ENCODE measurements at places on chromosomes 6 and 20. TPM values are rescaled to one million over a fixed set of nuclear protein-coding genes. Genes with fewer than 3 reads are reported as not detected.

ZSCAN31 gene
- 8.0 TPM for total RNA-seq

NRSN1 gene
- total RNA-seq = not detected

DNA sequence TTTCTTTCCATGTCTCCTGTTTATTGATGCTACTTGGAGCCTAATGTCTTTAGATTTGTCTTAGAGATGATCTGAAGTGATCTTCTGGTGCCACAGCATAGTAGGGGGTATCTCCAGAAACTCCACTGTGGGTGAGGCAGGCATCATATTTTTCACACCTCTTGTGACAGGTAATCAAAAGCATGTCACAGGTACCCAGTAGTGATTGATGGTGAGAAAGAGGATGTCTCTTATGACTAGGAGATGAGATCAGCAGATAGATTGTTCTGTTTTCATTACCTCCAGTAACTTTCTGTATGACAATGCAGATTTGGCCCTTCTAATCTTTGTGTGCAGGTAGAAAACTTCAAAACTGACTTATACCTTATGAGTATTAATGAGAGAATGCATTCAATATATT lies 13.5 kb downstream of the NCOA7 start:
- no peak overlapping the region for H3K27ac ChIP-seq
- H3K27me3 ChIP-seq = no peaks in the 10 kb centered on the region
- no peak overlapping the region for H3K4me3 ChIP-seq

- H3K4me1 ChIP-seq = no peaks in the 10 kb centered on the region
- H3K36me3 ChIP-seq = no peaks in the 10 kb centered on the region
- H3K4me3 ChIP-seq = no peak overlapping the region
- DNase-seq = no peak
Measured at GRCh38 chr6:148791372-148791771, 44.5 kb downstream of the UST start.

GJA1 gene
- 248 TPM for total RNA-seq

DNA sequence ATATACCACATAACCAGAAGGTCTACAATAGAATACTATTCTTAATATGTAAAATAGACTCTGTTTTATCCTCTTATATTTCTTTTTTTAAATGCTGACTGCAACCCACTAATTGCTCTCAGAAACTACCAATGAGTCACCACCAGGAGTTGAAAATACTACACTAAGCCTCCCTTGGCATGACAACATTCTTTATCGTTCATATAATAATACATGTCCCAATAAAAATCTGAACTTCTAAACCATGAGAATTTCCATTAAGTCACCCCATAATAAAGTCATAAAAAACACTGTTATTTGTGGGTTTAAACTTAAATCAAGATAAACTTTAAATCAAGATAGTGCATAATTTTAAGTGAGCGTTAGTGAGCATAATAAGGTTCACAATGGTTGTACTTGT lies 4.2 kb downstream of the HACE1 start:
- H3K4me3 ChIP-seq = no peak overlapping the region
- H3K27ac ChIP-seq = no peak overlapping the region
- H3K27me3 ChIP-seq = no peaks in the 10 kb centered on the region
- no peak for DNase-seq
- peaks cover 15% of the 10 kb centered on the region for H3K4me1 ChIP-seq

TBX18 gene
- total RNA-seq = 3.5 TPM

DNA sequence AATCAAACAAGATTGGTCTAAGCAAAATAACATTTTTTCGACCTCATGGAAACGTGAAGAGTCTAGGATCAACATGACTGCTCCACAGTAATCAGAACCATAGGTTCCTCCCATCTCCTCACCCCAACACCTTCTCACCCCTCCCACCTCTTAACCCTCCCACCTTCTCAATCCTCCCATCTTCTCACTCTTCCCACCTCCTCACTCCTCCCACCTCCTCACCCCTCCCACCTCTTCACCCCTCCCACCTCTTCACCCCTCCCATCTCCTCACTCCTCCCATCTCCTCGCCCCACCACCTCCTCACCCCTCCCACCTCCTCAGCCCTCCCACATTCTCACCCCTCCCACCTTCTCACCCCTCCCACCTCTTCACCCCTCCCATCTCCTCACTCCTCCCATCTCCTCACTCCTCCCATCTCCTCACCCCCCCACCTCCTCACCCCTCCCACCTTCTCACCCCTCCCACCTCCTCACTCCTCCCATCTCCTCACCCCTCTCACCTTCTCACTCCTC lies 567.4 kb downstream of the C6orf118 start:
- H3K4me3 ChIP-seq = no peak overlapping the region
- H3K27me3 ChIP-seq = peaks cover 15% of the 10 kb centered on the region
- DNase-seq = no peak
- H3K4me1 ChIP-seq = no peaks in the 10 kb centered on the region
- H3K27ac ChIP-seq = no peak overlapping the region

DNA sequence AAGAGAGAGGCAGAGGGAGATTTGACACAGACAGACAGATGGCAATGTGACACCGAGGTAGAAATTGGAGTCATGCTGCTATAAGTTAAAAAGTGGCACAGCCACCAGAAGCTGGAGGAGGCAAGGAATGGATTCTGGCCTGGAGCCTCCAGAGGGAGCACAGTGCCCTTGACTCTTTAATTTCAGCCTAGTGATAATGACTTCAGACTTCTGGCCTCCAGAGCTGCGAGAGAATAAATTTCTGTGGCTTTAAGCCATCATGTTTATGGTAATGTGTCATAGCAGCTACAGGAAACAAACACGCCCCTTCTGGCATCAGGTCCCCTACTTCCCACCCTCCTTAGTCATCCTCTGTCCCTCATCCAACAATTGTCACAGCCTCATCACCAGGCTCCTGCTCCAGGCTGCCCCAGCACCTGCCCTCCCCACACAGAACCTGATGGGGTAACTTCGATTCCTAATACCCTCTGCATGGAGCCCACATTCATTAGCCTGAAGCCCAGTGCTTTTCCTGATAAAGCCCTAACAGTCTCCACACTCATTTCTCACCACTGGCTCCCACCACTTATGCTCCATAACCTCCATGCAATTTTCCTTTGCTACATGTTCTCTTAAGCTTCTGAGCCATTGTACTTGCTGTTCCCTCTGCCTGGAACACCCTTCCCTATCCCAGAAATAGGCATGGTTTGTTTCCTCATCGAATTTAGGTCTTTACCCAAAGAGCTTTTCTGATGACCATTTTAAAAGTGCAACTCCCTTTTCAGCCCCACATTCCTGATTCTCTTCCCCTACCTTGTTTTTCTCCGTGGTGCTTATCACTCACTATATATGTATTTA lies 69.7 kb upstream of the TOX2 start:
- H3K36me3 ChIP-seq = no peaks in the 10 kb centered on the region
- DNase-seq = peak; percentile 25
- H3K4me1 ChIP-seq = peaks cover 12% of the 10 kb centered on the region
- no peak overlapping the region for H3K4me3 ChIP-seq
- H3K27ac ChIP-seq = peak overlapping the region; percentile 33

- no peaks in the 10 kb centered on the region for H3K4me1 ChIP-seq
- H3K27ac ChIP-seq = no peak overlapping the region
- H3K4me3 ChIP-seq = no peak overlapping the region
- H3K27me3 ChIP-seq = no peaks in the 10 kb centered on the region
Measured at GRCh38 chr6:130187335-130188206, 35.2 kb downstream of the SAMD3 start.

- no peak overlapping the region for H3K27ac ChIP-seq
- no peak overlapping the region for H3K4me3 ChIP-seq
- H3K36me3 ChIP-seq = peaks cover 11% of the 10 kb centered on the region
- peaks cover 20% of the 10 kb centered on the region for H3K4me1 ChIP-seq
- H3K27me3 ChIP-seq = no peaks in the 10 kb centered on the region
- no peak for DNase-seq
Measured at GRCh38 chr6:13261464-13261994, 66.8 kb downstream of the TBC1D7 start.

GTSF1L gene
- total RNA-seq = not detected

DNA sequence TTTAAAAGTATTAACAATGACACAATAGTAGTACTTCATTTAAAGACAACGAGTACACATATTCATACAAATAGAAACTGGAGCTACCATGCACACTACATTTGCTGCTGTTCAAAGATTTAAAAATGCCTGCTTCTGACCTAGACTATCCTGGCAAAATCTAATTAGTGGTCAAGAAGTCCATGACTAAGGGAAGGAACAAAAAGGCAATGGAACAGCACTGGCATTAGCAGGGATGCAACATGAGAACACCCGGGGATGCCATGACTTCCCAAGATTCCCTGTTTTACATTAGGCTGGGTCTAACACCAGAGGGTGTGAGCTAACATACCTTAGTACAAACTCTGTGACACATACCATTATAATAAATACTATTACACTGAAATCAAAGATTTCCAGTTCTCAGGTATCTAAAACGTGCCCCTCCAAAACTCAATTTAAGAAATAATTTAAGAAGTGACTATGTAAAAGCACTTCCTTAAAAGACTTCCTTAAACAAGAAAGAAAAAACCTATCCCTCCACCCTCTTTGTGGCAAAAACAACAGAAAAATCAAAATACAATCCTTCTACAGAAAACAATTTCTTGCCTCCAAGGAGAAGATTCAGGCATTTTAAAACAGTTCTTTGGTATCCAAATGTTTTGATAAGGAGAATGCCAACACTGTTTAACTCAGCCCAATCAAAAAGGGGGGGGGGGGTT lies 25.5 kb downstream of the CHD6 start:
- no peaks in the 10 kb centered on the region for H3K27me3 ChIP-seq
- DNase-seq = no peak
- H3K4me1 ChIP-seq = peaks cover 18% of the 10 kb centered on the region

DNA sequence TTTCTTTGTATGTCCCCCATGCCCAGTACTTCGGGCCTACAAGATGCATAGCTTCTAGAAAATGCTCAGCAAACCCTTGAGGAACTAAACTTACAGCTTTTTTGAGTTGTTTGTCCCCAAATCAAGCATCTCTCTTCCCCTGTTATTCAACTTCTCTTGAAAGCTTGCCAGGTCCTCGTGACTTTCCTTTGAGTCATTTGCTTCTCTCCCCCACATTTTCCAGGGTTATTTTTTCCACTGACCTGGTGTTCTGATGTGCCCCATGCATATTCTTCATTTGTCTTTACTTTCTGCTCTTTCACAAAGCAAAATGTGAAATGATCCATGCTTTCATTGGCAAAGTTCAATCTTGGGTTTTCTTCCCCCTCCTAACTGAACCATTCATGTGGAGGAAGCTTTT lies 204.8 kb downstream of the TFAP2A start:
- no peak for DNase-seq
- H3K27ac ChIP-seq = no peak overlapping the region
- H3K27me3 ChIP-seq = no peaks in the 10 kb centered on the region
- H3K36me3 ChIP-seq = no peaks in the 10 kb centered on the region
- H3K4me1 ChIP-seq = no peaks in the 10 kb centered on the region

BTBD9 gene
- 16.5 TPM for total RNA-seq

GRCh38 chr20:18692447-18692846 lies 104.6 kb downstream of the DTD1 start:
- H3K4me1 ChIP-seq = no peaks in the 10 kb centered on the region
- no peak overlapping the region for H3K27ac ChIP-seq
- DNase-seq = no peak
- H3K4me3 ChIP-seq = no peak overlapping the region

DNA sequence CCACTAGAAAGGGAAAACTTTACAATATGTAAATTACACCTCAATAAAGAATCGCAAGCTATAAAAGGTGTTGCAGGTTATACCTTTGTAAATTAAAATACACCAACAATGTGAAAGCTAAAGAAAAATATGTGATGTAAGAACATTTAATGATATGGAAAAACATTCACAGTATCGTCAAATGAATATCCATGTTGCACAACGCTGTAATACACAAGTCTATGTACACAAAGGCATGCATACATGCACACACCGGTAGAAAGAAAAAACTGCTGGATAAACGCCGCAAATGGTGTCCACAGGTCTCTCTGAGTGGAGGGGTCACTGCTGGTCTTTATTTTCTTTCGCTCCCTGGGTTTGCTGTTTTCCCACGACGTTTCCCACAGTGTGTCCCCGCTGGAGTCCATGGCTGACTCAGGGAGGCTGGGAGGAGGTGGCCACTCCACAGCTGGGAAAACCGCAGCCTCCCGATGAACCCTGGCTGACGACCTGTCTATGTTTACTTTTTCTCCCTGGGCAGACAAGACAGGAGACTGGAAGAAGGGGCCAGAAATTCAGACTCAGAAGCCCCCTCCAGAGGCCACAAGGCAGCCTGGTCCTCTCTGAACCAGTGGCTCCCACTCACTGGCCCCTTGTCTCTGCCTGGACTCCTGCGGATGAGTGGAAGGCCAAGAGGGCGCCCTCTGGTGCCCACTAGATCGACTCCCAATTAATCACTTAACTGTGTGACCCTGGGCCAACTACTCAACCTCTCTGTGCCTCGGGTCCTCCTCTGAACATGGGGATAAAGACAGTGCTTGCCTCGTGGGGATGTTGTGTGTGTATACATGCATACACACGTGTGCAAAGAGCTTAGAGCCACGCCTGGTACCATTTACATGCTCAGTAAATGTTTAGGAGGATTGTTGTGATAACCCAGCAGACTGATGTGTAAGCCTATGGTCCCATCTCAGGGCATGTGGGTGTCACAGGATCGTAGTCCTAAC lies 12.8 kb upstream of the BPI start:
- H3K36me3 ChIP-seq = no peaks in the 10 kb centered on the region
- DNase-seq = peak; percentile 50
- no peak overlapping the region for H3K27ac ChIP-seq
- peaks cover 20% of the 10 kb centered on the region for H3K27me3 ChIP-seq
- no peak overlapping the region for H3K4me3 ChIP-seq

DNA sequence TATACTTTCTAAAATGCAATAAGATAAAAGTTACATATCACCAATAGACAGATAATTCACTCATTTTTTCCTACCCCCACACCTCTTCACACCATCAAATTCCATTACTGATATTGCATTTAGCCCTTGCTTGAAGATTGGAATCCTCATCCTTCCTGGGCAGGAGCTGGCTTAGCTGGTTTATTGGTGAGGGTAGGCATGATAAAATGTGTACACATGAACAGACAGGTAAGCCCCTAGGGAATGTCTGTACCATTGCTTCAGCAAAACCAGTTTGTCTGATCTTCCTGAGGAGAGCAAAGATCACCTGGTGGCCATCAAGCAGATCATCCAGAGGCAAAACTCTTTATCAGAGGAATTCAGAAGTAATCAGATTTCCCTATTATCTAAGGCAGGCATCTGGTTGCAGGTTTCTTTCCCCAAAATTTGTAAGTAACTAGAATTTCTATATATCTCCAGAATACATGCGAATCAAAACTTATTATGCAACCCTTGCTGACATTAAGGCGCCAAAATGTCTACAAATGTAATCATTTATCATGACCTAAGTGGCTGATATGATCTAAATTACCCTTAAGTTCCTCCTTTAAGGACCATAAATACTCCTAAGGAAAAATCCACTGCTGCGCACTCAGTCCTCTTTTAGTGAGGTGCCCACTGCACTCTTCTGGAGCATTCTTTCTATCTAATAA lies 6.6 kb upstream of the FABP7 start:
- no peaks in the 10 kb centered on the region for H3K4me1 ChIP-seq
- no peak for DNase-seq
- no peaks in the 10 kb centered on the region for H3K36me3 ChIP-seq
- no peak overlapping the region for H3K4me3 ChIP-seq
- H3K27ac ChIP-seq = no peak overlapping the region
- H3K27me3 ChIP-seq = peaks cover 15% of the 10 kb centered on the region

PRRT1 gene
- total RNA-seq = 1.0 TPM

- peaks cover 41% of the 10 kb centered on the region for H3K27me3 ChIP-seq
- H3K4me3 ChIP-seq = no peak overlapping the region
- no peak overlapping the region for H3K27ac ChIP-seq
- no peak for DNase-seq
- no peaks in the 10 kb centered on the region for H3K36me3 ChIP-seq
Measured at GRCh38 chr6:142088858-142089216, 43.9 kb upstream of the GJE1 start.

- H3K36me3 ChIP-seq = no peaks in the 10 kb centered on the region
- no peak for DNase-seq
- no peaks in the 10 kb centered on the region for H3K4me1 ChIP-seq
- no peak overlapping the region for H3K4me3 ChIP-seq
- no peaks in the 10 kb centered on the region for H3K27me3 ChIP-seq
- no peak overlapping the region for H3K27ac ChIP-seq
Measured at GRCh38 chr6:54992789-54993188, 146.2 kb downstream of the FAM83B start.

OR12D3 gene
- total RNA-seq = not detected
